Myocyte (in vitro differentiated cells): ENCODE measurements at places on chromosomes 13 and 19. TPM values are rescaled to one million over a fixed set of nuclear protein-coding genes. Genes with fewer than 3 reads are reported as not detected.
A peak's percentile ranks its signal among the peaks of the same experiment; 100 is the strongest.

GRCh38 chr13:39130301-39130700, 92.0 kb downstream of the NHLRC3 start:
- DNase-seq, result no peak

DNA sequence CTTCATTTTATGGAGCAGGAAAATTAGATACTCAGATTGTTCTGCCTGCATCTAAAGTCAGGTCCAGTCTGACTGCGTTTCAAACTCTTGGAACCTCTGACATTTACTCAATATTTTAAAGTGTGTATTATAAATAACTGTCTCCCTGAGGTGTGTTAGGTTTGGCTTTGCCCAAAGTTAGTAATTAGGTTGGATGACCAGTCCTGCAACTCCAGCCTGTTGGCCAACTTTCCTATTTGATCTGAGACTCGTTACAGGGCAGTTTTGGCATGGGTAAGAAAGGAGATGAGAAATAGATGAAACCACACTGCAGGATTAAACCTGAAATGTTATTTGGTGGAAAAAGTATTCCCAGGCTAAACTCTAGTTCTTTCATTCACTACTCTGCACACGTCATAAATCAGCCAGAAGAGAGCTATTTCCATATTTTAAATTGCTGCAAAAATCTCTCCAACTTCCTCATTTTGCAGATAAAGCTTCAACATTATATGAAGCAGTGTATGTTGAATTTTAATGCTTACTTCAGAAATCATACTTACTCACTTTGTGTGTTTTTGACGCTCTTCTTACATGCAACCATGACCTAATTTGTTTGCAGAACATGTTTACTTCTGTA, 357.1 kb downstream of the DCT start:
- DNase-seq, result no peak

Gene KIR2DL4
- not detected in 2 replicates for total RNA-seq

GRCh38 chr19:55341171-55341588, 1.5 kb downstream of the KMT5C start:
- DNase-seq, result peak; percentile 89

GRCh38 chr13:25281193-25281934, 5.9 kb downstream of the MTMR6 start:
- DNase-seq, result no peak

GRCh38 chr13:43305416-43305815, 282.0 kb downstream of the DNAJC15 start:
- DNase-seq, result no peak

Gene ZNF256
- 3.1 and 3.9 TPM in 2 replicates for total RNA-seq

DNA sequence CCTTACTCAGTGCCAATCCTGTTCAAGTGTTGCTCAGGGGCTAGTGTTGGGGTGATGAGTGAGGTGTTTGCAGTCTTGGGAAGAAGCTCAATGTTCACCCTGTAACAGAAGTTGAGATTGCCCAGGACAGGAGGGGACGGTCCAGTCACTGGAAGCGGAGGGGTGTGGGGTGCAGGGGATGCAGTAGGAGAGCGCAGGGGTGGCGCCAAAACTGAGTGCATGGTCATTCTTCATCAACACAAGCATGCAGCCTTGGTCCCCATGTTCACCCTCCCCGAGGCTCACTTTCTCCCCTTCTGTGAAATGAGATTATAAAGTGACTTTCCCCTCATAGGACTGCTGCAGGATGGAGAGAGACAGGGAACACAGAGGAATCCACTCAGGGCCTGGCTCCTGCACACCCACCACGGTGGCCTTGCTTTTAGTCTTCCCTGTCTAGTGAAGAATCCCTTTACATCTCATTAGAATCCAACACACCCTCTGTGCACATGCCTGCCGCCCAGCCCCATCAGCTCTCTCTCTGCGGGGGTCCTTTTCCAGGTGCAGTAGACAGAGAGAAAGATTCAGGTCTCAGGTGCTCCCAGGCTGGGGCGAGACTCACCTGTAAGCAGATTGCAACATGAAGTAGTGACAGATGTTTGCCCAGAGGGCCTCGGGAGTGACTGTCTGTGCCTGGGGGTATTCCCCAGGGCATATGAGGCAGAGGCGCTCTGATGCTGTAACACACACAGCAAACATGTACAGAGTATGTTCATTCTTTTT, 93.2 kb downstream of the TSHZ3 start:
- DNase-seq, result no peak

Gene NFIX
- total RNA-seq, result 17.7 and 23.3 TPM in 2 replicates

DNA sequence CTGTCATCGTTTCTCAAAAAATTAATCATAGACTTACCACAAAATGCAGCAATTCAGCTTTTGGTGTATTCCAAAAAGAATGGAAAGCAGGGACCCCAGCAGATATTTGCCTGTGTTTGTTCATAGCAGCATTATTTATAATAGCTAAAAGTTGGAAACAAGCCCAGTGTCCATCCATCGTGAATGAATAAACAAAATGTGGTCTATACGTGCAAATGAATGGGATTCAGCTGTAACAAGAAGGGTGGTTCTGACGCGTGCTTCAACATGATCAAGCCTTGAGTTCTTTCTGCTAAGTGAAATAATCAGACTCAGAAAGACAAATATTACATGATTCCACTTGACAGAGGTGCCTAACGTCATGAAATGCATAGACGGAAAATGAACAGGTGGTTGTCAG, 36.4 kb downstream of the PSG11 start:
- no peak for DNase-seq

- DNase-seq, result peak; percentile 61
These were observed 20.3 kb downstream of the LYL1 start for GRCh38 chr19:13082192-13083007.

GRCh38 chr19:45670670-45671453, 2.8 kb downstream of the GIPR start:
- peak; percentile 13 for DNase-seq

DNA sequence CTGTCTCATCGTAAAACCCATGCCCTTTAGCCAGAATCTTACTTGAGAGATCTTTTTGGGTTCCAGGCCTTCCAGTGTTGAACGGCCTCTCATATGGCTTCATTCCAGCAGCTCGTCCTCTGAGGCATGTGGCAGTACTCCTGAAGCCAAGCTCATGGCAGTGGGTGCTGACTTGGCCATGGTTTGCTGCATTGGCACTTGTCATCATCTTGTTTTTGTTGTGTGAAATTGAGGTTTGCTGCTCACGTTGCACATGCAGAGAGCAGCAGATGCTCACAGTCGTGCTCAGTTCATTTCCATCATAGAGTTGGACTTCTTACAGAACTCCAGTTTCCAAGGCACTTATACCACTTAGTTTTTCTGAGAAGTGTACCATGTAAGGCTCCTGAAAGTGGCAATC, 14.9 kb downstream of the TEX29 start:
- no peak for DNase-seq

- DNase-seq, result no peak
These were observed 26.3 kb upstream of the TNFSF11 start for GRCh38 chr13:42547612-42548011.

DNA sequence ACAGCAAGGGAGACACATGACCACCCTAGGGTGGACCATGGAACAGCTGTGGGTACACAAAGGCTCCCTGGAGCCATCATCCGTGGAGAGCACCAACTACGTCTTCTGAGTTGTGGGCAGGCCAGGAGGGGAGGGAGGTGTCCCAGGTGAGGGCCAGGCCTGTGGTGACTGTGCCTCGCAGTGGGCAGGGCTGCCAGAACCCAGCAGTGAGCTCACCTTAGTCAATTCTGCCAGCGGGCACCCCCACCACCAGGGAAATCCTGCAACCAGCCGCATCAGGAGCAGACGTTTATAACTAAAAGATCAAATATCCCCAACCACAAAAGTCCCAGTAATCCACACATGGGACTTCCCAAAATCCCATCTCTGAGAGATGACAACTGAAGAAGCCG, 19.6 kb downstream of the ELL start:
- DNase-seq, result no peak

GRCh38 chr13:49976314-49977258, 20.3 kb upstream of the TRIM13 start:
- peak; percentile 75 for DNase-seq

GRCh38 chr19:33647146-33647545, 25.4 kb downstream of the CHST8 start:
- no peak for DNase-seq

Gene CKM
- total RNA-seq, result 1,914 and 2,511 TPM in 2 replicates

DNA sequence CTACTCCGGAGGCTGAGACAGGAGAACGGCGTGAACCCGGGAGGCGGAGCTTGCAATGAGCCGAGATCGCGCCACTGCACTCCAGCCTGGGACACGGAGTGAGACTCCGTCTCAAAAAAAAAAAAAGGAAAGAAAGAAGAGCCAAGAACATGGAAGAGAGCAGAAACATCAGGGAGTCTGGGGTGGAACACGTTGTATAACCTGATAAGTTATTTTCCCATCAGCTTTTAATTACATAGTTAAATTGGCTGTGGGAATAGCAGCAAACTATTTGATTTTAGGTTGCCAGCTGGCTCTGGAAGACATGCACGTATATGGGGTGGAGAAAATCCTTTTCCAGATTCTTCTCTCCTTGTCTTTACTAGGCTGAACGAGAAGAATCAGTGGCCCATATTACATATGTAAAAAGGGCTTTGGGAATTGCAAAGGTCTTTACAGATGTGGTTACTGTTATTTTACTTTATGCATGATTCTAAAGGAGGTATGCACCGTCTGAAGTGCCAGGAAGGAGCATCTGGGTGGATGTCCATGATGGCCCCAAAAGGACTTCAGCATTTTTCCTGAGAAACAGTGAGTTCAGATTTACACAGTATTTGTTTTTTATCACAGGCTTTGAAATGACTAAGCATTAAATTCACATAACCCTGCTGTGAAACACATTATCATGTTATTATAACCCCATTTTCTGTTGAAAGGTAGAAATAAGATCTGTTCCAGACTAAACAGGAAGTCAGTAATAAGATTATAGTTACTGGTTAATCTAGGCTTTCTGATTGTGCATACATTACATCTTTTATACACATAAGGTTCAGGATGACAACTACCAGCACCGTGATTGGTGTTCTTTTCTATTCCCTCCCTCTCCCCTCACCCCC, 4.6 kb upstream of the NAA16 start:
- no peak for DNase-seq

Gene ALOX5AP
- total RNA-seq, result not detected in 2 replicates

Gene SYNGR4
- total RNA-seq, result not detected in 2 replicates

Gene ETHE1
- 17.6 and 19.8 TPM in 2 replicates for total RNA-seq

DNA sequence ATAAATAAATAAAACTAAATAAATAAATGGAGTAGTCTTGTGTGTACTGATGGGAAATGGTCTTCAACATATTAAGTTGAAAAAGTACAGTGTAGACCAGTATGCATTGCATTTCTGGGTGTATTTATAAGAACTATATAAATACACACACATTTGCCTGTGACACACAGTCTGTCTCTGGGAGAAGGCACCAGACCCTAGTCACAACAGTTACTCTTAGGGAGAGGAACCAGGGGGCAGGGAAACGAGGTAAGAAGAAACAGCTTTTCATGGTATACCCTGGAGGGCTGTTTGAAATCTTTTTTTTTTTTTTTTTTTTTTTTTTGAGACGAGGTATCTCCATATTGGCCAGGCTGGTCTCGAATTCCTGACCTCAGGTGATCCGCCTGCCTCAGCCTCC, 2.8 kb upstream of the S1PR2 start:
- DNase-seq, result no peak

Gene HRC
- 375 and 578 TPM in 2 replicates for total RNA-seq

- DNase-seq, result peak; percentile 55
These were observed 101.3 kb downstream of the ARHGEF7 start for GRCh38 chr13:111216166-111216960.

DNA sequence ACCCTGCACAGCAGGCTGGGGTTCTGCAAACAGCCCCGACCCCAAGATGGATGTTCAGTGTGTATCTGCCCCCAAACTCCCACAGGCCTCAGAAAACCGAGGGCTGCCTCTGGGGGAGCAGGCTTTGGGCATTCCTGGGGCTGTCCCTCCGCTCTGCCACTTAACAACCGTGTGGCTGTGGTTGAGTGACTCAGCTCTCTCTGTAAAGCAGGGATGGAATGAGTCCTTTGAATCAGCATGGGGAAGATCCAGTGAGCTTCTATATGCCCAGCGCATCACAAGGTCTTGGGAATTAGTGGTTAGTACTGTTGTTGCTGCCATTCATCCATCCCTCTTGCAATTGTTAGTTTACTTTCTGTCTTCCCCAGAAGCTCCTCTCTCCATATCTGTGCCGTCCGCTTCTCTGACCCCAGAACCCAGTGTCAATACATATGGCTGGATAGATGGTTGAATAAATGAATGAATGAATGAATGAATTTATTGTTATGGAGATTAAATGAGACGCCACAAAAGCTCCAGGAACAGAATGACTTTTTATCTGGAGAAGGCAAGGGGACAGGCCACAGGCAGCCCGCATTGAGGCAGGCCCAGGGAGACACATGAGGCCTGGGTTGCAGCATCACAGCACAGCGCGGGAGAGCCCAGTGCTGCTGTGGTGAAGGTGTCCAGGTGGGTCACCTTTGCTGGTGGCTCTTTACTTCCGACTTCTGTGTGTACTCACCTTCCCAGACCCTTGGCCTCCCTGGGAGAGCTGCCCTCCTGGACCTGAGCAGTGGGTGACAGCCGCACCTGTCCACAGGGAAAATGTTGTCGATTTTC, 89.2 kb downstream of the RGCC start:
- peak; percentile 93 for DNase-seq

Gene ZSWIM9
- total RNA-seq, result 1.3 and 2.1 TPM in 2 replicates

GRCh38 chr19:49468199-49468598, 5.8 kb upstream of the FLT3LG start:
- no peak for DNase-seq

DNA sequence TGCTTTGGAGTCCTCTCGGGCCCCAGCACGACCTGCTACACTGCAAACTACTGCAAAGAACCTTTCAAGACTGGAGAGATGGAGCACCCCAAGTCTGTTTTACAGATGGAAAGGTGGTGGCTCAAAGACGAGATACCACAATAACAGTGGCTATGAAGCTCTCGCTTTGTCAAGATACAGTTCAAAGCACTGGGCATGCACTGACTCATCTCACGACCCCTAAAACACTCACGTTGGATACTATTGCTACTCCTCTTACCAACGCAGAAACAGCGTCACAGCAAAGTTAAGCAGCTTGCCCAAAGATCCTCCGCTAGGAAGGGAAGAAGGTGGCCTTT, 24.0 kb upstream of the LAIR1 start:
- DNase-seq, result no peak

- DNase-seq, result peak; percentile 80
These were observed 109.2 kb downstream of the ESD start for GRCh38 chr13:46687810-46688209.

Gene TEX29
- total RNA-seq, result not detected in 2 replicates

Gene SIGLECL1
- total RNA-seq, result not detected in 2 replicates

DNA sequence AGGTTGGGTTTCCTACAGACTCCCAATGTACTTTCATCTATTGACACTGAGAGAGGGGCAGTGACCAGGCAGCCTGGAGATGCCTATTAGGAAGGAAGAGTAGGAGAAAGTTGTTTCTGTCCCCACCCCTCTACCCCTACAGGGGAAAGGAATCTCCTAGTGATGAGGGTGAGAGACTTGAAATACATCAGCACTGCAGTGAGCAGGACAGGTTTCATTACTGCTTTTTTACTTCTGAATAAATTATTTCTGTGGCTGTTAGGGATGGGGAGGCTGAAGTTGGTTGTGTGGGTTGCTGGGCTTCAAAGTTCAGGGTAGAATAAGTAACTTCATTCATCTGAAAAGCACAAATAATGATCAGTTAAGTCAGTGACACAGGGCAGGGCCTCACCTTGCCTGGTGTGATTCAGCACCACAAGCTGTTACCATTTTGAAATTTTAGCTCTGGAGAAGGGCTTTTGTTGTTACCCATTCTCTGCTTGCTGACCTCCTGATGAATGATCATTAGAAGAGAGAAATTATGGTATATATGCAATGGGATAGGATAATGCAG, 19.3 kb downstream of the CEACAM1 start:
- no peak for DNase-seq

- DNase-seq, result no peak
These were observed 62.4 kb downstream of the MPHOSPH8 start for GRCh38 chr13:19695829-19696228.
